ENCODE measurements at places on chromosomes 7 and 10.
A peak's percentile ranks its signal among the peaks of the same experiment; 100 is the strongest.

GRCh38 chr10:53122281-53122680 lies 349.7 kb upstream of the MBL2 start:
- no peak overlapping the region for H3K4me3 ChIP-seq
- no peaks in the 10 kb centered on the region for H3K4me1 ChIP-seq
- no peak for DNase-seq
- no peak overlapping the region for H3K27ac ChIP-seq

DNA sequence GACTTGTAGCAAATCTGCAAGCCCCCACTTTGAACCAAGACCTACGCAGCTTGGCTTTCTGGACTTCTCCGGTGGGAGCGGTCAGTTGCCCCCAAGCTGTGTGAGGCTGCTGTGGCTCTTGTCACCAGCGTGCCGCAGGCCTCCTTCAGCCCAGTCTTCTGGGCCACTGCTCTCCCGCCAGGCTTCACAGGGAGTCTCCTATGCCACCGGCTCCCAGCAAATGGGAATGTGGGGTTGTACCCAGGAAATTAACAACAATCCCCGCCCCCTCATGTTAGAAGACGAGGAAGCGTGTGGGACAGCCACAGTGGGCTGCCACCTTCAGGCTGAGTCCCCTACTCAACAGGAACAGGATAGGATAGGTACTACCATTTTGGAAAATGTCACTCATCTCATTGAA lies 4.2 kb downstream of the WDR86 start:
- peaks cover 34% of the 10 kb centered on the region for H3K4me1 ChIP-seq
- H3K36me3 ChIP-seq: peaks cover 31% of the 10 kb centered on the region
- peaks cover under 1% of the 10 kb centered on the region for H3K27me3 ChIP-seq

- no peak for DNase-seq
- H3K27me3 ChIP-seq: peaks cover 8% of the 10 kb centered on the region
- H3K4me1 ChIP-seq: no peaks in the 10 kb centered on the region
- no peak overlapping the region for H3K4me3 ChIP-seq
- H3K27ac ChIP-seq: no peak overlapping the region
These were observed 231.0 kb upstream of the LYZL1 start for GRCh38 chr10:29057822-29058331.

DNA sequence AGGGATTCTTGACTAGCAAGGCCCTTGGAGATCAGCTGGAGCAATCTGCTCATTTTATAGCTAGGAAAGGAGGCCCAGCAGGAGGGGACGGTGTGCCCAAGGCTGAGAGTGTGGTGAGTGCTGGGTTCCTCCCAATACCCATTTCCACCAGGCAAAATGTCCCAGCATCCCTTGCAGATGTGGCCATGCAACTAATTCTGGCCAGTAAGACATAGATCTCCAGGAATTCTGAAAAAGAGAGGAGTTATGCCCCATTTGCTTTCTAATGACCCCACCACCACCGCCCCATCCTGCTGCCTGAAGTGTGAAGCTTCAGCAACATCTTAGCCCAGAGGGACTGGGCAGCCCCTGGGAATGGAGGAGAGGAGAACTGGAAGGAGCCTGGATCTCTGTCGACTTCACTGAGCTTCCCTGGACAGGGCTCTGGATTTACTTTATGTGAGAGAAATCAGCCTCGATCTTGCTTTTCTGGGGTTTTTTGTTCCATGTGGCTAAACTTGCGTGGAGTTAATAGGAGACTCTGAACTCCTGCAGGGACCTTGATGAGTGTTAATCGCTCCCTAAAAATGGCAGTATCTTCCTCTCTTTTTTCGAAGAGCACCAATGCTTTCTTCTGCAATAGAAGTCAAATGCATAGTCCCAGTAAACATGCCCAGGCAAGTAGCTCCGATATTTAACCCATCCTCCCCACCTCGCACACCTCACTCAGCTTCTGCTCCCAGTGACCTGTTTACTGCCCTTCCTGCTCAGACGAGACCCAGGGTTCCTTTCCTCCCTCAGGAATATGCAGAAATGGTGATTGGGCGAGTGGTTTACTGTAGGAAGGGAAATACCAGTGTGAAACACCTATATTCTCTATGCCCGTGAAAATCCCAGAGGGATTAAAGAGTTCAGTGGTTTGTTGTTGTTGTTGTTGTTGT lies 127.5 kb upstream of the GPR26 start:
- no peaks in the 10 kb centered on the region for H3K36me3 ChIP-seq
- H3K4me3 ChIP-seq: no peak overlapping the region
- no peaks in the 10 kb centered on the region for H3K4me1 ChIP-seq
- no peak overlapping the region for H3K27ac ChIP-seq
- peaks cover 45% of the 10 kb centered on the region for H3K27me3 ChIP-seq

DNA sequence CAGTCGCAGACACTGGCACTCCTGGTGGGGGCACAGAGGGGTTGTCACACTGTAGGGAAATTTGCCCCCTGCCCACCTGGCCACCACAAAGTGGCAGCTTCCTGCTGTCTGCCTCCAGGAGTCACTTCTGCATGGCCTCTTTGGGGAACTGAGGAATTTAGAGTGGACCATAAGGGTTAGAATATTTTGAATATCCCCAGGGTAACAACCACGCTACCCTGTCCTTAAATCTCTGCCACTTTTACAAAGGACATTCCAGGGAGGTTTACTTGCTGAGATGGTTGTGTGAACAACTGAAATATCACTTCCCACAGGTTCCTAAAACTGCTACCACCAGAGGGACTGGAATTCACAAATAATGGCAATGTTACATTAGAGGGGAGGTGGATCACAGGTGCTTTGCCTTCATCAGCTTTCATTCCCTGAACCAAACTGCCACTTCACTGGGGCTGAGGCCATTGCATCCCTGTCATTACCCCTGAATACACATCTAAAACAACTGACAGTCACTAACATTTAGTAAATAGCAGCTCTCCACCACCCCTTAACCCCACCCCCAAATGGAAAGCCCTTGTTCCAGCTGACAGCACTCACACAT lies 88.1 kb upstream of the IFRD1 start:
- no peak overlapping the region for H3K27ac ChIP-seq
- no peak for DNase-seq
- no peak overlapping the region for H3K4me3 ChIP-seq
- no peaks in the 10 kb centered on the region for H3K36me3 ChIP-seq

DNA sequence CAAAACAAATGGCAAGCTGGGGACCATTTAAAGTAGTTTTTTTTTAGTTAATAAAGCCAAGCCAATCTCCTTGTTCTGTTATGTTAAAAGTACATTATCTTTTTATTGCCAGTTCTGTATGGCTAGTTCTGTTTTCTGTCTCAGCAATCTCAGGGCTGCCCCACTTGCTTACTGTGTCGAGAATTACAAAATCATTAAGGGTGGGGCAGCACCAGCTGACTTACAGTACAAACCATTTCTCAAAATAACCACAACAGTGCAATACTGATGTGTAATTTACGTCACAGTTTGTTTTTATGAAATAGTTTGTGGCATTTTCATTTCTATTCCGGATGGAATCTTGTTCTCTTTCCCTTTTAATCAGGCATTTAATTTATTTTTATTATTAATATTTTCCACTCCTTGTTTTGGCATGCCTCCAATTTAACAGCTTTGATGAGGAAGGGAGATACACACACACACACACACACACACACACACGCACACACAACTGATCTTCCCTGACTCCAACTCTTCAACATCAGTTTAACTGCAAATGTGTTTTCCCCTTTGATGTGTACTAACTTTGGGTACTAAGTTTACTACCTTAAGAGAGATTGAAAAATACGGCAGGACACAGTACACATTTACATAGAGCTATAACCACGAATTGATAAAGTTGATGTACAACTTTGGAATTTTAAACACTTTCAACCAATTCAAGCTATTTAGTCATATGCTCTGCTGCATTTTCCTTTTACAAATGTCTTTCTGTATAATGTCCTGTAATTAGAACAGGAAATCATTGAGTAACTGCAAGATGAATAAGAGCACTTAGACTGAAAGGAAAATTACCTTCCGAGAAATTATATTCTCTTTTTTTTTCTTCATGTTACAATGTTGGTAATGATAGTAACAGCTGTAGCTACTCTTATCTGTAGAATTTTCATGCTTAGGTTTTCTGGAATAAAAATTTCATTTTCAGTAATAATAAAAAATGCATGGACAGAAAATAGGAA lies 91.5 kb downstream of the ARID5B start:
- H3K36me3 ChIP-seq: peaks cover 17% of the 10 kb centered on the region
- H3K27ac ChIP-seq: peak overlapping the region; percentile 87
- DNase-seq: peak; percentile 52

DNA sequence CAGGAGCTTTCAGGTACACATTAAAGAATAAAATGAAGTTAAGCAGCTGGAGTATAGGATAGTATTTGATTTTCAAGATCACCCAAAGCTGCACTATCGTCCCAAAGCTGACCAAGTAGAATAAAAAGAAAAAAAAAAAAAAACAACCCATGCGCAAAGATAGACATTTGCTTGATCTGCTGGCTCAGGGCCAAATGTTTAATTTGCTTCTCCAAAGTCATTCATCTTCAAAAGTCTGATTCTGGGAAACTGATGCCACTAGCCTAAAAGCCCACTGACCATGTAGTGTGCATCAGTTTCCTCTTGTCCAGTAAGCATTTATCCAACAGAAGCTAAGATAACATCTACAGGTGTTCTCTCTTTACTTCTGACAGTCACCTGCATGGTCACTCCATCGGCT lies 14.5 kb downstream of the MEST start:
- no peaks in the 10 kb centered on the region for H3K27me3 ChIP-seq
- H3K4me3 ChIP-seq: no peak overlapping the region
- H3K36me3 ChIP-seq: peaks cover 9% of the 10 kb centered on the region

DNA sequence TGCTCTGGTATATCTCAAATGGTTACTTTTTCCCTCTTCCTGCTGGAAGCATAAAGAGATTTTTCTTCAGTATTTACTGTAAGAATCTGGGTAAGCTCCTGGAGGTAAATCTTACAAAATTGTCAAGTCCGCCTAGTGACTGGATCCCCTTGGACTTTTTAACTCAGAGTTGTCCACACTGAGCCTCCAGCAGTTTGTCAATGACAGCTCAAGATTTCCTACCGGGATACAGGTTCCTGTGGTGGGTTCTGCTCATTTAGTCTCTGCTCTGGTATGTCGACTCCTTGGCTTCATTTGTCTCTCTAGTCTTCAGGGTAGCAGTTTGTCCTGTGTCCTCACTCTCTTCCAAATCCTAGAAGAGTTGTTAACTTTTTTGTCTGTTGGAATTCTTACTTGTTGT lies 27.0 kb downstream of the GPR37 start:
- H3K27me3 ChIP-seq: no peaks in the 10 kb centered on the region
- H3K4me1 ChIP-seq: no peaks in the 10 kb centered on the region
- DNase-seq: no peak
- no peak overlapping the region for H3K4me3 ChIP-seq
- H3K27ac ChIP-seq: no peak overlapping the region

DNA sequence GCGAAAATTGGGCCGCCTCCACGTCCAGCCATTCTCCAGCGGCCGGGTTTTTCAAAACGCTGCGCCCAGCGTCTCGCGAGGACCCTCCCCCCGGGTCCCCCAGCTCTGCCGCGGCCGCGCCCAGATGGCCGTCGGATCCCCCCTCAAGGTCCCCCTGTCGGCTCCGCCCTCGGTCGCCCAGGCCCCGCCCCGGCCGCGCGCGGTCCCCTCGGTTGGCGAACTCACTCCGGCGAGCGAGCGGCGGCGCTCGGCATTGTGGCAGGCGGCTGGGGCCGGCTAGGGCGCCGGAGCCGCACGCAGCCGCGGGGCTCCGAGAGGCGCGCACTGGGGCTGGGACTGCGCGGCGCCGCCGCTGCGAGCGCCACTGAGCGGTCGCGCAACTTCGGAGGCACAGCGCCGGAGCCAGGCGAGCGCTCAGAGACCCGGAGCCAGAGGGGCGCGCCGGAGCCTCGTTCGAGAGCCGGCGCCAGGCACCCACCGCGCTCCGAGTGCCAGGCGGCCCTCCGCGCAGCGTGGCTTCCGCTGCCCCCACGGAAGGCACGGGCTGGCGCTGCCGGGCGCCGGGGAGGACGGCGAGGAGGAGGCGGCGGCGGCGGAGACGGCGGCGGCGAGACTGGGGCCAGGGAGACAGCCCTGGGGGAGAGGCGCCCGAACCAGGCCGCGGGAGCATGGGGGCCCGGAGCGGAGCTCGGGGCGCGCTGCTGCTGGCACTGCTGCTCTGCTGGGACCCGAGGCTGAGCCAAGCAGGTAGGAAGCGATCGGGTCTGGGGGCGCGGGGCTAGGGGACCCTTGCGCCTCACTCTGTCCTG lies at the start of gene UNC5B:
Gene UNC5B (plus strand): TSS at position 253 of the 809 bp plus-strand sequence. CDS start 416 bp downstream, at position 669.
- peaks cover 15% of the 10 kb centered on the region for H3K4me1 ChIP-seq
- peak; percentile 42 for DNase-seq
- H3K36me3 ChIP-seq: no peaks in the 10 kb centered on the region
- no peak within 1 kb of the TSS for H3K27ac ChIP-seq

GRCh38 chr10:3978761-3979160 lies 193.8 kb upstream of the KLF6 start:
- peaks cover 29% of the 10 kb centered on the region for H3K4me1 ChIP-seq
- no peak overlapping the region for H3K27ac ChIP-seq
- no peaks in the 10 kb centered on the region for H3K27me3 ChIP-seq

DNA sequence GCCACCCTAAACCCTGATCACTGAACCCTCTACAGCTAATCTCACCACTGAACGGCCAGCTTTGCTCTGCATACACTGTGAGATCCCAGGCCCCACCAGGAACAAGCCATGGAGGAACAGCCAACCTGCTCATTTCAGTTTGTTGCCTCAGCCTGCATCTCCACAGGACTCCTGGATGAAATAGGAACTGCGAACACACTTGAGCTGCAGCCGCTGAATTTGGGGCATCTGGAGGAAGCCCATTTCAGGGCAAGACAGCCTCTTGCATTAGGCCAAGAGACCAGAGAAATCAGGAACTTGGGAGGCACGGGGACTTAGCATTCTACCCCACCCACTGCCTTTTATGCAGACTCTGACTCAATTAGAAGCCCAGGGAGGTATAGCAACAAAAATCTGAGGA lies 14.5 kb upstream of the EGR2 start:
- no peak overlapping the region for H3K4me3 ChIP-seq
- H3K27me3 ChIP-seq: peaks cover 12% of the 10 kb centered on the region
- no peak overlapping the region for H3K27ac ChIP-seq
- no peaks in the 10 kb centered on the region for H3K36me3 ChIP-seq
- DNase-seq: no peak
- H3K4me1 ChIP-seq: no peaks in the 10 kb centered on the region

- H3K4me3 ChIP-seq: no peak overlapping the region
- H3K27ac ChIP-seq: no peak overlapping the region
- no peaks in the 10 kb centered on the region for H3K36me3 ChIP-seq
- no peaks in the 10 kb centered on the region for H3K27me3 ChIP-seq
These were observed 219.6 kb downstream of the DOCK4 start for GRCh38 chr7:111986601-111987000.

- peak overlapping the region; percentile 81 for H3K4me3 ChIP-seq
- H3K4me1 ChIP-seq: peaks cover 39% of the 10 kb centered on the region
- H3K27ac ChIP-seq: peak overlapping the region; percentile 100
- H3K27me3 ChIP-seq: no peaks in the 10 kb centered on the region
- peak; percentile 62 for DNase-seq
- H3K36me3 ChIP-seq: peaks cover 14% of the 10 kb centered on the region
These were observed 361.8 kb downstream of the GATA3 start for GRCh38 chr10:8416192-8416701.

GRCh38 chr10:77909021-77909748 lies 17.4 kb downstream of the DLG5 start:
- peaks cover 6% of the 10 kb centered on the region for H3K36me3 ChIP-seq
- DNase-seq: no peak
- peak overlapping the region; percentile 59 for H3K27ac ChIP-seq
- H3K4me1 ChIP-seq: peaks cover 26% of the 10 kb centered on the region
- no peaks in the 10 kb centered on the region for H3K27me3 ChIP-seq
- H3K4me3 ChIP-seq: no peak overlapping the region

- DNase-seq: peak; percentile 5
- peak overlapping the region; percentile 73 for H3K27ac ChIP-seq
- H3K27me3 ChIP-seq: no peaks in the 10 kb centered on the region
- peaks cover 7% of the 10 kb centered on the region for H3K36me3 ChIP-seq
These were observed 112.2 kb downstream of the CLEC2L start for GRCh38 chr7:139635526-139636302.
